ENCODE measurements at places on chromosomes 4 and X.

DNA sequence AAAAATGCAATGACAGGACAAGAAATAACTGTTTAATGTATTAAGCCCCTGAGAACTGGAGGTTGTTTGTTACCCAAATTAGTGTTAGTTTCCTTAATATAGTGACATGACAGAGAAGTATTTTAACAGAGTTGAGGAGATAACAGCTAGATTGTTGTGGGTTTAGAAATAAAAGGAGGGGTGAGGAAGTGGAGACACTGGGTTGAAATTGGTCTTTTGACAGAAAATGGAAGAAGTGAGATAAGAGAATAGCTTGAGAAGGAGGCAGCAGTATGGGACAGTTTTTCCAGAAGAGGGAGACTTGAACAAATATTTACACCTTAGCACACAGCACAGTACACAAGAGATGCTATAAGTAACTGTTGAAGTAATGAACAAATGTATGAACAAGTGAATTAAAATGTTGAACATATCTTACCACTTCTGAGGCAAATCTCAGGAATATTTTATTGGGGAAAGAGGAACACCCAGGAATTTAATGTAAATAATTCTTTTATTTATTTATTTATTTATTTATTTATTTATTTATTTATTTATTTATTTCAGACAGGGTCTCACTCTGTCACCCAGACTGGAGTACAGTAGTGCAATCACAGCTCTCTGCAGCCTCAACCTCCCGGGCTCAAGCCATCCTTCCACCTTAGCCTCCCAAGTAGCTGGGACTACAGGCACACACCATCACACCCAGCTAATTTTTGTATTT, 58.0 kb upstream of the EGFL6 start:
- no peak for DNase-seq

DNA sequence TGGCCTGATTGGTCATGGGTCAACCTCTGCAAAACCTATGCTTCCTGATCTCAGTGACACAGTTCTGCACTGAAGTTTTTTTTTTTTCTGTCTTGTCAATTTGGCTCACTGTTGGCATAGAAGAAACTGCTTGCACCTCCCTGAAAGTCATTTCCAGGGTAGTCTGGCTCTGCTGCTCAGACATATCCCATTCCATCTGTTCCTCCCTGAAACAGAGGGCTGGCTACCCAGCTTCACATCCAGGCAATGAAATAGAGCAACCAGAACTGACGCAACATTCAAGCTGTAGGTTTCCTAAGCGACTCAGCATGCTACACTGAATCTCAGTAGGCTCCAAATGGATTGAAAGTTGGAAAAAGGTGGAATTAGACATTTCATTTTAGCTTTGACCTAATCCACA, 176.8 kb upstream of the MBNL3 start:
- no peak for DNase-seq

- no peak for DNase-seq
Measured at GRCh38 chr4:25500626-25501316, 123.7 kb downstream of the ANAPC4 start.

- no peak for DNase-seq
Measured at GRCh38 chrX:41596596-41596995, 92.2 kb upstream of the GPR34 start.

DNA sequence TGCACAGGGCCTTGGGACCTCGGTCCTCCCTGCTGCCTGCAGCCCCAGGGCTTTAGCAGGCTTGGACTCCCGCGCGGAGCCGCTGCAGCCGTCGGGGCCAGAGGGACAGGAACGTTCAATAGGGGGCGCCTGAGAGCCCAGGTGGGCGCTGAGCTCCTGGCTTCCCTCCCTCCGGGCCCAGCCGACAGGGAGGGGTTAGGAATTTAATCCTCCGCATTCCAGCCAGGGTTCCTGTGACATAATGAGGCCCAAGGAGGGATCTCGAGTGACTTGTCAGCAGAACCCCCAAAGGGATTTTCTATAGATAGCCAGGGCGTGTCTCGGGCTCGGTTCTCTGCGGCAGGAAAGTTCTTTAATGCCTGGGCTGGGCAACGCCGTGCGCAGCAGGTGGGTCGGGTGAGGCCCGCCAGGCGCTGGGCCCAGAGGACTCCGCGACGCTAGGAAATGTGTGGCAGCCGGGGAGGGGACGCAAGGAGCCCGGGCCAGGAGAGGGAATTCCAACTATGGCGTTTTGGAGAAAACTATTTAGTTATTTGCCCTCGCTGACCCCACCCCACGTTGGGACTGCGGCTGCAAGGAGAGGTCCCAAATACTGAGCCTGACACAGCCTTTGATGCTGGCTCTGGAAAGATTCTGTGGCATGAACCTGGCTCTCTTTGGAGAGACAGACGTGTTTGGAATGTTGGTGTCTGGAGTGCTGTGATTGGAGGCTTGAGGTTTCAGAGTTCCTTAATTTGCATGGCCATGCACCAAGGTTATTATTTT, 285.2 kb upstream of the GATB start:
- DNase-seq = no peak

DNA sequence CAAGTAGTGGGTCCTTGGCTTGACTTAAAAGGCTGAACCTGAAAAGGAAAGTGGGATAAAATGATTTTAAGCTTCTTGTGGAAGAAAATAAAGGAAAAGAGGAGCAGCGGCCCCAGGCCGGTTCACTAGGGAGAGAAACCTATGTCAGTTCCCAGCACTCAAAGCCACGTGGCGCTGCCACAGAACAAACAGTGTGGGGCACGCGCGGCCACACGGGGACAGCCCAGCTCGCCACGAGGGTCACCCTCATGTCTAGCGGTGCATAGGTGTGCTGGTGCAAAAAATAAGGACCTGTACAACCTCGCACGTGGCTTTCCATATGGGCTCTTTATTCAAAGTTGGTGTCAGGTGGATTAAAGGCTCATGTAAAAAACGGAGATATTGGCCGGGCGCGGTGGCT, 17.1 kb downstream of the MSANTD1 start:
- no peak for DNase-seq

- DNase-seq = no peak
Measured at GRCh38 chr4:72430050-72430449, 139.0 kb downstream of the ADAMTS3 start.

GRCh38 chr4:179584101-179584500, 2141.9 kb upstream of the AGA start:
- no peak for DNase-seq

- DNase-seq = no peak
Measured at GRCh38 chrX:79182616-79183015, 38.1 kb downstream of the GPR174 start.

DNA sequence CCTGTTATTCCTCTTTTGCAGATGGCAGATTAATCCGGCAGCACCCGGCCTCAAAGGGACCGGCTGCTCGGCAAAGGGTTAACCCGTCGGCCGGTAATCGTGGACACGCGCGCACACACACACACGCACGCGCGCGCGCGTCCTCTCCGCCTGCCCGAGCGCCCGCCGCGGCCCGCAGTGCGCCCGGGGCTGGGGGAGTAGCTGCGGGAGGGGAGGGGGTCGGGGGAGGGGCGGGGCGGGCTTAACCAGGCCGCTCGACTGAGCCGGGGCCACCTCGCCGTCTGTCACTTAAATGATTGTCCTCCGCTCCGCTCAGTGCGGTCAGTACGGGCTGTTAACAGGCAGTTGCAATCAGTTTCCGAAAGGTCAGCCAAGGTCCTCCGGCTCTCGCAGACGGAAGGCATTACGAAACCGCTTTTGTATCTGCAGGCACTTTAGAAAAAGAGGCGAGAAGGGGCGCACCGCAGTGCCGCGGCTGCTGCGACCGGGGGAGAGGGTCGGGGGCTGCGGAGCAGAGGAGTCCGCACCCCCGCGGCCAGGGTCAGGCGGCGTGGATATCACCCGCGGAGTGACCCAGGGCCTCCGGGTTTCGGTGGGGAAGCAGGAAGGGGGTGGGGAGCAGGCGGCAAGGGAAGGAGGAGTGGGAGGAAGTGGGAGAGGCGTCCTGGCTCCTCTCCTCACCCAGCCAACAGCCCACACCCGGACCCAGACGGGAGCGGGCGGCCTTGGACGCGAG, 57.3 kb upstream of the BCOR start:
- DNase-seq = no peak

GRCh38 chr4:77790146-77790545, 29.0 kb downstream of the CNOT6L start:
- DNase-seq = no peak

DNA sequence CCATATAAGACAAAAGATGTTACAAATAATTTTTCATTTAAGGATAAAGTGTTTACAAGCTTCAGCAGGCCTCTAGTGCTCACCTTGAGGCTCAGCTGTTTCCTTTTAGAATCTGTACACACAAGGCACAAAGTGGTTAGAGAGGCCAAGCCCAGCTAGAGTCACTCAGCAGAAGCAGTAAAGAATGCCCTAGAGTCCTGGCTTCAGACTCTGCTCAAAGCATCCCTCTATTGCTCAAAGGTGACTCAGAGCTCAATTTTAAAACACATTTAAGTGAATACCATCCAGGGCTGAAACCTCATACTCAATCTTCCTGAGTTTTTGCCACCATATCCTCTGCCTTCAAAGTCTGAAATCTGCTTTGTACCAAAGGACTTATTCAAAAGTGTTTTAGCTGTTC, 22.6 kb upstream of the PHF8 start:
- DNase-seq = no peak

DNA sequence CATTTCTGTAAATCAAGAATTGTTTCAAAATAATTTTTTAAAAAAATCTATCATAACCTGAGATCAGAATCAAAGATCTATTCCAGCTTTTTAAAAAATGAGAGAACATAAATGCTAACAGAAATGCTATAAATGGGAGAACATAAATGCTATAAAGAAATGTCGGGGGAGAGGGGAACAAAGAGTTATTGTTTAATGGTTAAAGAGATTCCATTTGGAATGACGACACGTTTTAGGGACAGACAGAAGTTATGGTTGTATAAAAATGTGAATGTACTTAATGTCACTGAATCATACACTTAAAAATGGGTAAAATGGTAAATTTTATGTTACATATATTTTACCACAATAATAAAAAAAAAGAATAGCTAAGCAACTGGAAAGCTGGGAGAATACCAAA, 127.1 kb downstream of the ATRX start:
- DNase-seq = no peak

- no peak for DNase-seq
Measured at GRCh38 chr4:110632506-110633357, 9.9 kb upstream of the PITX2 start.

DNA sequence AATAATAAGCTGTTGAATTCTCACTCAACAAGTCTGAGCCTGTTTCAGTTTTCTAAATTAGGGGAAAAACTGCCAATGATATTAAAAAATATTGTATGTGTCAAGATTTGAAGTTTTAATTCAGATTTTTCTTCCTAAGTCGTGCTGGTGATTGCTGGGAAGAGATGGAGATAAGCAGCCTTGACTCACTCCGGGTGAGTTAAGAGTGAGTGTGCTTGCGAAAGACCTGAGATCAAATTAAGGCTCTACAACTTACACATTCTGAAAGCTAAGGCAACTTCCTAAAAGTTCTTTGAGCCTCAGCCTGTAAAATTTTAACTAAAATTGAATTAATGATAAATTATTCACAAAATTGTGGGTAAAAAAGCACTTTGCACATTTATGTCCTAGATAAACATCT, 1441.2 kb downstream of the PCDH7 start:
- no peak for DNase-seq

GRCh38 chr4:106565727-106566126, 197.1 kb upstream of the GIMD1 start:
- DNase-seq = no peak

DNA sequence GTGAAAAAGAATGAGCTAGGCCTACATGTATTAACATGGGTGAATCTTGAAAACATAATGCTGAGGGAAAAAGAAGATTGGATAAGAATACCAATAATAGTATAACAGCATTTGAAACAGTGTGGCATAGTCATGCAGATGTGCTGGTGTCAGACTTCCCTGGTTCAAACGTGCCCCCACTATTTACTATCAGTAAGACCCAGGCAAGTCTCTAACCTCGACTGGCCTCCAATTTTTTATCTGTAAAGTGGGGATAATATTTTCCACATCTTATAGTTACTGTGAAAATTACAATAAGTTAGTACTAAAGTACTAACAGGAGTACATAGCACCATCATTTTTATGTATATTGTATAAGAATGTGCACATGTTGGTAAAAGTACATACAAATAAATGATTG, 17.0 kb upstream of the SLAIN2 start:
- no peak for DNase-seq

GRCh38 chrX:136589966-136590365, 58.0 kb downstream of the VGLL1 start:
- DNase-seq = no peak

GRCh38 chr4:26248647-26249046, 72.2 kb upstream of the RBPJ start:
- DNase-seq = no peak

DNA sequence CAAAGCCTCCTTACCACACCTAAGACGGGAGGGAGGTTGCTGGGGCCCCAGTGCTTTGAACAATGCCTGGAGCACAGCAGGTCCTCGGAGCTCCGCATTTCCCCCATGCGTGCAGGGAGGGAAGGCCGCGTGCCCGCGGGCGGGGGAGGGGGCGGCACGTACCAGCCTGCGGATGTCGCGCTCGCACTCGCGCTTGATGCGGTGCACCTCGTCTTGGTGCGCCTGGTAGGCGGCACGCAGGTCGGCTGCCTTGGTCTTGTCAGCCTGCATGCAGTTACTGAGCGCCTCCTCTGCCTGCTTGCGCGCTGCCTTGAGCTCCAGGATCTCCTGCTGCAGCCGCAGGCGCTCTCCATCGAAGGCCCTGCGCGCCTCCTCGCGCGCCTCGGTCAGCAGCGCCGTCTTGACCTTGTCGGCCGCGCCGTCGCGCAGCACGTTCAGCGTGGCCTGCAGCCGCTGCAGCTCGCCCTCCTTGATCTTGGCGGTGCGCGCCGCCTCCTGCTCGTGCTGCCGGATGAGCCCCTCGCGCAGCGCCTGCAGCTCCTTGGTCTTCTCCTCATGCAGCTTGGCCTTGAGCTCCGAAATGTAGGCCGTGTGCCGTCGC, 87.2 kb upstream of the C4orf50 start:
- no peak for DNase-seq

DNA sequence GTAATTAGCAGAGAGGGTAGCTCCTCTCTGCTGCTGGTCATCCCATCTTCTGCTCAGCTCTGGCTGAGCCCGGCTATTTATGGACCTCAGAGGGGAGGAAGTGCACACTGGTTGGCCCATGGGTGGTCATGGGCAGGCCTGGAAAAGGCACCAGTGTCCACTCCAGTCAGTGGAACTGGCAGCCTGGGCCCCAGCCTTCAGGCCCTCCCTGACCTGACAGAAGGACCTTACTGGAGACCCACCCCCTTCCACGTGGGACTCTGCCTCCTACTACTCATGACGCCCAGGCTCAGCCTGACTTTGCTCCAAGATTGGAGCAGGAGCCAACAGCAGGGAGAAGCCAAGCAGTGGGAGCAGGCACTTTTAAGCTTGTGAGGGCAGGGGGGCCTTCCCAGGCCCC, 8.0 kb upstream of the ART3 start:
- DNase-seq = no peak

GRCh38 chr4:155353923-155354540, 22.7 kb downstream of the MAP9 start:
- DNase-seq = no peak
